ENCODE measurements at places on chromosomes 7 and 10.

- DNase-seq, result no peak
Measured at GRCh38 chr7:136807598-136807997, 60.9 kb upstream of the CHRM2 start.

- DNase-seq, result no peak
Measured at GRCh38 chr7:1555813-1556543, at the start of gene TMEM184A. Gene TMEM184A (minus strand): TSS chr7:1556205. CDS start chr7:1555484, 721 bp downstream.

DNA sequence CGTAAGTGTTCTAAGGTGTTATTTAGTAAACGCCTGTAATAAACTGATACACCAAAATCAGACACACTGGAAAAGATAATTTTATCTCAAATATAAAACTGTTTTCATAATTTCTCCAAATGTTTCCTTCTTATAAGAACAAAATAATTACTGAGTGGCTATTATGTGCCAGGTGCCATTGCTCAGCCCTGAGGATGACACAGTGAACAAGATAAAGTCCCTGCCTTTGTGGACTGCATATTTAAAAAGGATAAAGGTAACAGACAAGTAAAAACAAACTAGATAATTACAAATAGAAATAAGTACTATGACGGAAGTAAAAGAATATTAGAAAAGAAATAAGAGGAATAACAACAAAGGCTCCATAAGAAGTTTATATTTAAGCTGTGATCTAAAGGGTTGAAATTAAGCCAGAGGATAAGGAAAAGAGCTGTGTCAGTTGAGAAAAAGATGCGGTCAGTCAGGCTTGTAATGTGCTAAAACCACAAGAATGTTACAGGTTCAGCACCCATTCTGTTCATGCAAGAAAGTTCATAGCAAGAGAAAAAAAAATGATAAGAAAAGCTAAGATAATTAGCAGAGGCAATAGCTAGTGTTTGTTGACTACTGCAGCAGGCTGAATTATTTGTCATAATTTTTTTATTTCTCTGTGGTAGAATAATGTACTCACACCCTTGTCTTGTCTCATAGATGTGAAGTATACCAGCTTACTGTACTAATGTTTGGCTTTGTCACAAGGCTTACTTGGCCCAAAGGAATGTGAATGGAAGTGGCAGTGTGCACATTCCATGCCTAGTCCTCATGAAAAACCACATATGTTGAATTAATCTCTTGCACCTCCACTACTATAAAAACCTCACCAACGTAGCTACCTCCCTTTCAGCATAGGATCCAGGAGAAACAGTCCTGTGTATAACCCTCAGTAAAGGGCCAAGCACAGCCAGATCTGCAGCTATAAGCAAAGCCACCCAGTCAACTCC is 75.1 kb downstream of the CRPPA start:
- DNase-seq, result no peak

DNA sequence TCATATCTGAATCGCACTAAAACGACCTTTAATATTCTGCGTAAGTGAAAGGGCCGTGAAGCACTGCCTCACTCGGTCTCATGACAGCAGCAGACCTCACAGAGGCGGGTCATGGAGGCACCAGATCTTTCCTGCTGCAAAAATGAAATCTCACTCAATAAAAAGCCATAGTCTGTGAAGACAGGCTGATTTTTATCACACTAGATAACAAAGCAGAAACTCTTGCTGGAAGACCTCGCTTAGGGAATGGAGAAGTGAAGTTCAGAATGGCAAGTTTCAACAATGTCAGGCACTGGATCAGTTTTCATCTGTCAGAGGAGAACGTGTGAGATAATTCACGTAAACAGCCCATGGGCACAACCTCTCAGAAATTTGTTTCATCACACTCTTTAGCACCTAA is 8.0 kb downstream of the SEPHS1 start:
- DNase-seq, result no peak

GRCh38 chr7:135151132-135151531 is 3.3 kb downstream of the TMEM140 start:
- DNase-seq, result no peak

DNA sequence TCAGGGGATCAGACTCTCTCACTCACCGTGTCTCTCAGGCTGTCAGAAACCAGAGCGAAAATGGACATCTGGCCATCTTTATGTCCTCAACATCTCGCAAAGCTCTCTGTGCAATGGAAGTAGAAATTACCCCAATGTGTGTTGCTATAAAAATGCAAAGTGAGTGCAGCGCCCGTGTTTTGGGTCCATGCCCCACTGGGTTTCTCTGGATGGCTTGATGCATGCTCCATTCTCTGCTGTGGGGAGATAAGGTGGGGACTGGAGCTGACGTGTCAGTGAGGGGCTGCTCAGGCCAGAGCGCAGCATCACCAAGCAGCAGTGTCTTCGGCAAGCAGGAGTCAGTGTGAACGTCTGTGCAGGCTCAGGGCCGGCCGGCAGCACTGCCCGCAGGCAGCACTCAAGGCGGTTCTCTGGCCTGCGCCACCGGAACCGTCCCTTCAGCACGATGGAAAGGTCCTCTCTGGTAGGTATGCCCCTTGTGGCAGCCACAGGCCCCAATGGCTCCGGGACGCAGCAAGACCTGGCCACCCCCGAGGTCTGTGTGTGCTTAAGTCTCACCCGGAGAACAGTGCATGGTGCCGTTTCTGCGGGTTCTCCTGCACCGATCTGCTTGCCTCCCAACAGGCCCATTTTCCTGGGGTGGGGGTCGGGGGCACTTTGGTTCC is 30.2 kb downstream of the WDR86 start:
- DNase-seq, result no peak

DNA sequence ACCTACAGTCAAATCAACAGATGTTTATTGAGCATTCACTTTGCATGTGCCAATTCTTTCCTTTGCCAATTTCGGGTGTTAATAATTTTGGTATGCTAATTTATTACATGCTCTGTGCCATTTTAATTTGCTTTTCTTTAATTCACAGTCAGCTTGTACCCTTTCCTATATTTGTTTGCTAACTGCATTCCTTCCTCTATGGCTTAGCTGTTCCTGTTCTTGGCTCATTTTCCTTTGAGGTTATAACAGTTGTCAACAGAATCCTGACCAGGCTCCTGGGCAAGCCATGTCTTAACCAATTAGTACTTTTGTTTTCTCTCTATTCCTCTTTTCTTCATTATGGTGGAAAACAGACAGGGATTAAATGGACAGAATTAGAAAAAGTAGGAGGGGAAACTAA is 73.6 kb upstream of the RPA3 start:
- DNase-seq, result no peak

- no peak for DNase-seq
Measured at GRCh38 chr7:28480595-28480994, 68.3 kb downstream of the CREB5 start.

- no peak for DNase-seq
Measured at GRCh38 chr7:155202106-155202871, 95.4 kb upstream of the INSIG1 start.

All from stimulated activated CD4-positive, alpha-beta T cell treated with anti-CD3 and anti-CD28 coated beads, Interleukin-4, amount 100 ng/mL, for 48 hours (primary cell).